ENCODE measurements at places on chromosomes 7 and 10.

- no peak for DNase-seq
Observed at GRCh38 chr7:91345449-91345848, 81.2 kb downstream of the FZD1 start.

- DNase-seq: no peak
Observed at GRCh38 chr10:123463698-123464097, 202.5 kb upstream of the GPR26 start.

DNA sequence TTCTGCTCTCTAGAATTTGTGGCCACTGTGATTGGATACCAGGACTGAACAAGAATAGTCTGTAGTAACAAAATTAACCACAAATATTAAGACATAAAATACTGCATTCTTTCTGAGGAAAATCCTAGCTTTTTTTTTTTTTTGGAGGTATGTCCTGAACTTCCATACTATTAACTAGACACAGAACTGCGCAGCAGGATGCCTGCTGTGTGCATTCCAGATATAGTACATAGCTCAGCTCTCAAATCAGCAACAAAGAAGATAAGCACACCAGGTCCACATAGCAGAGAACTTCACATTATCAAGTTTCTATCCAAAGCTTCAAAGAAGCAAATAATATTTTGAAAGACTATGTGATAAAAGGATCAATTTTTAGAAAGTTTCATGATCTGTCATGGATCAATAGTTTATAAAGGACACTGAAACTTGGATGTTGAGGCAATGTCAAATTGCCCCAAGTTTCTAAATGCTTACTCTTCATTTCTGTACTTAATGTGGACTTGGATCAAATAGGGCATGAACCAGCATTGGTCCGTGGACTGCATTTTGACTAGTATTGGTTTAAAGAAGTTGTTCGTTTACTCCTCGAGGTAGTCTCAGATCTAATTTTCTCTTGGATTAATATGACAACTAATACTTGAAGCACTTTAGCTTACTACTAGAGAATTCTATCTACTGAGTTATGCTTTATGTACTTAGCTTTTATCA is 15.4 kb downstream of the NAMPT start:
- peak; percentile 74 for DNase-seq

GRCh38 chr7:117807676-117808075 is 65.6 kb downstream of the CTTNBP2 start:
- DNase-seq: no peak

DNA sequence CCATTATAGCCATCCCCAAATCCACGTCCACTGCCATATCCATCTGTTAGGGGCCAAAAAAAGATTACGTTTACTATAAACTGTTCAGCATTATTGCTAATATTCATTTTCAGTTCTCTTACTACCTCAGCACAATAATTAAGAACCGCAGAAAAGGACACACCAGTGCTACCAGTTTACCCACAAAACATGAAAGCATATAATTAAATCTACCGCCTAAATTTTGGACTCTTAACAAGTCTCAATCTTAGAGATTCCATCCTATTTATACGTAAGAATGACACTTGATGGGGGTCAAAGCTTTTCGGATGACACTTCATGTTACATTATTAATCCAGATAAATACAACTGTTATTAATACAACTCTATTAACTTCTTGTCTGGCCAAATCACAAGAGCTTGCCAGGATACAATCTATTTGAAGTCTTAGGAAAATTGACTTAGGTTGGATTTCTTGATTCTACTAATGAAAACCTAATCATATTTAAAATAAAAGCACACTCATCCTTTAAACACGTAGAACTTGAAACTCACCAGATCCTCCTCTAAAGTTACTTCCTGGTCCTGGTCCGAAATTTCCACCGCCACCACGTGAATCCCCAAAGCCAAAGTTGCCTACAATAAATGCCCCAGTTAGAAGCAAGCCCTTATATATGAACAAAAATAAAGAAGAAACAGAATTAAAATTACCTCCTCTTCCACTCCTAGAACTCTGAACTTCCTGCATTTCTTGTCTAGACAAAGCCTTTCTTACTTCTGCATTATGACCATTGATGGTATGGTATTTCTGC is 4.5 kb downstream of the HNRNPA2B1 start:
- no peak for DNase-seq

GRCh38 chr7:42686594-42687156 is 225.2 kb downstream of the C7orf25 start:
- DNase-seq: no peak

Data from fibroblast of skin of scalp (primary cell).